Stimulated activated CD8-positive, alpha-beta memory T cell treated with anti-CD3 and anti-CD28 coated beads, Interleukin-7, amount 100 ng/mL, for 24 hours (primary cell): ENCODE measurements at places on chromosomes 4 and X.

- DNase-seq = no peak
Measured at GRCh38 chrX:72016881-72017783, 106.5 kb downstream of the NHSL2 start.

GRCh38 chr4:15907430-15907829 lies 31.1 kb downstream of the FGFBP1 start:
- no peak for DNase-seq

- no peak for DNase-seq
Measured at GRCh38 chr4:56055027-56055977, 106.6 kb downstream of the CEP135 start.

- DNase-seq = no peak
Measured at GRCh38 chr4:106418444-106418843, 49.9 kb upstream of the GIMD1 start.

DNA sequence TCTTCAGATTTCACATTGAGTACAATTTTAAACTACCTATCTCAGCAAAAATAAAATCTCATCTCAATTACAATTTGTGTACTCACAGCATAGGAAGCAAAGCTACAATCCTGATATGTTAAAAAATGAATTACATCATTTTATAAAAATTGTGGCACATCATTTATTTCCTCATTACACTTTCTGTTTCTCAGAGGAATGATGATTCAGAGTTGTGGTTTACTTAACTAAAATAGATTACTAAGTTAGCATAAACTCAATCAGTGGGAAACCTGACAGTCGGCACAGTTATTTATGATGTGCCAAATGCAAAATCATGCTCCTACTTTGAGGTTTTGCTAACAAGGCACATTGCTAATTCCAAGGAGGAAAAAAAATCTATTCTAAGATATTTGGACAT lies 325.0 kb downstream of the FBXO8 start:
- DNase-seq = no peak

GRCh38 chr4:26323821-26324220 lies 3.0 kb downstream of the RBPJ start:
- no peak for DNase-seq
